ENCODE measurements at places on chromosomes 5 and 9. TPM values are rescaled to one million over a fixed set of nuclear protein-coding genes. Genes with fewer than 3 reads are reported as not detected.

GRCh38 chr9:85167146-85167545, 497.6 kb downstream of the NTRK2 start:
- no peak for DNase-seq

- no peak for DNase-seq
Observed at GRCh38 chr9:83484990-83485389, 53.2 kb downstream of the FRMD3 start.

- DNase-seq: no peak
Observed at GRCh38 chr9:90078988-90079421, 474.2 kb downstream of the GADD45G start.

GRCh38 chr9:18999173-18999785, 33.7 kb downstream of the SAXO1 start:
- DNase-seq: no peak

DNA sequence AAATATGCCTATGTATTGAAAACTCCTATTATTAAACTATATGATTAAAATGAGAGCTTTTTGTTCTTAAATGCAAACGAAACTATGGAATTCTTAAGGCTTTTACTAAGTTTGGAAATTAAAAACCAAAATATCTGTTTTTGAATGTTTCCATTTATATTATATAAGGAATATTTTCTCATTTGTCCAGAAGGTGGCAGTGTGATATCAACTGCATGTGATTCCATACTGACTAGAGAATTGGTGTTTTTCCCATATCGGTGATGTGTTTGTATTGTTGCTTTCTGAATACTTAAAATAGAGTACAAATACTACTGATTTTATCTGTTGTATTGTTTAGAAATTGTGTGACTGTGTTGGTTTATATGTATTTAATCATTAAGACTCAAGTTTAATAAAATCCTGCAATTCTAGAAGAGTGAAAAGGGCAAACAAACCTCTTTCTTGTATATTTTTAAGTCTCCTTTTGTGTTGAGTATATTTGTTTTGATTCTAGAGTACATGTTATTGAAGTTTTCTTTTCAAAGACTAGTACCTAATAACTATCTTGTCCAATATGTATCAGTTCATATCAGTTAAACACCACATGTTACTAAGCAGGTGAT, 320.8 kb downstream of the CCDC171 start:
- DNase-seq: no peak

DNA sequence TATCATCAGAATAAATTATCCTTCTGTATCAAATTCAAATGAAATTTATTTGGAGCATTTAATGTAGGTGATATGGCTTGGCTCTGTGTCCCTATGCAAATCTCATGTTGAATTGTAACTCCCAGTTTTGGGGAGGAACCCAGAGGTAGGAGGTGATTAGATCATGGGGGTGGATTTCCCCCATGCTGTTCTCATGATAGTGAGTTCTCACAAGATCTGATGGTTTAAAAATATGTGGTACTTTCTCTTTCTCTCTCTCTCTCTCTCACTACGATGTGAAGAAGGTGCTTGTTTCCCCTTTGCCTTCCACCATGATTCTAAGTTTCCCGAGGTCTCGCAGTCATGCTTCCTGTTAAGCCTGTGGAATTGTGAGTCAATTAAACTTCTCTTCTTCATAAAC, 678.4 kb upstream of the RGMB start:
- DNase-seq: no peak

DNA sequence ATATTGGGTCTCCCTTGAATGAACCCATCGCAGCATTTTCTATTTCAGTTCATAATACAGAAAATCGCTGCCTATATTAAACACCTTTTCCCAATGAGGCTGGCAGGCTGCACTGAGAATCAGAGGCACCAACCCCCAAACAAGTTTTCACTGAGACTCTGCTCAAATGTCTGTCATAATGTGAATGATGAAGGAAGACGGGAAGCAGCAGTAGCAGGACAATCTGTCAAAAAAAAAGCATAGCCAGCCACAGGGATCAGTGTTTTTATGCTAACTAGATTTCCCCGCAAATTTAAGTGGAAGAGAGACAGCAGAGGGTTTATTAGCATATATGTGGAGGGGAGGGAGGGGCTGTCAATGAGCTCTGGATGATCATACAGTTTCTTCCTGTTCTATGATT, 162.7 kb upstream of the PDE4D start:
- DNase-seq: no peak

DNA sequence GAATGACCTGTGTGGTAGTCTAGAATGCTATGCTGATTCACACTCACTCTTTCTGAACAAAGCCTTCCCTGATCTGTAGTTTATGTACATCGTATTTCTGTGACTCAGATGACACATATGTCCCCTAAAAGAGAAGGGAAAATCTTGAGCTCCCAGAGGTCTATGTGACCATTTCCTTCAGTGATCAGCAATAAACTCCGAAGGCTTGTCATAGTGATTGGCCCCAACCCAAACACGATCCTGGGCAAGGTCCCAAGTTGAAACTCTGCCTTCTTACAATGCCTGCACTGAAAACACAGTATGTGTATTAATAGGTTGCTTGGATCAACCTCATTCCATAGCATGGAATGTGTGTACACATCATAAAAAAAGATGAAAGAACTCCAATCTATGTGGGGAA, 685.8 kb downstream of the MAT2B start:
- DNase-seq: no peak

DNA sequence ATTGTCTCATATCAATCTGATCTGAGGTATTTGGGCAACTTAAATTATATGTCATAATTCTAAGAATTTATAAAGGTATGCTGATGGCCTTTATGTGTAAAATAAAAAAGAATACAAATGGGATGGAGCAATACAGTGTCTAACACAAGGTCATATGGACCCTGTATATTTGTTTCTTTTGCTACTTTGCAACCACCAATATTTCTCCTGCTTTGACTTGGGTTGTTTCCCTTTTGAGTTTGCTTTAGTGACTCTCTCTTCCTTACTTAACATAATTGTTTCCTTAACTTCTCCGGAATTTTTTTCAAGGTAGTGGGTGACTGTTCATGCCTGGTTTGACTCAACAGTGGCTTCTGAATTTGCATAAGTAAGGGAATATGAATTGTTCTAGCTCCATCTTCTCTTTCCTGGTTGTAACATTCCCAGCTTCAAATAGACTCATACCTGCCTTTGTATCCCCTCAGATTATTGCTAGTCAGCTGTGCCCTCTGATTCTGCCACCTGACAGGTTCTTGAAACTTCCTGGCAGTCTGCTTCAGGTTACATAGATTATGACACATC, 30.2 kb upstream of the ANXA1 start:
- DNase-seq: no peak

GRCh38 chr9:107439991-107440456, 49.5 kb downstream of the KLF4 start:
- no peak for DNase-seq

- no peak for DNase-seq
Observed at GRCh38 chr5:10323588-10324488, 16.1 kb upstream of the CMBL start.

DNA sequence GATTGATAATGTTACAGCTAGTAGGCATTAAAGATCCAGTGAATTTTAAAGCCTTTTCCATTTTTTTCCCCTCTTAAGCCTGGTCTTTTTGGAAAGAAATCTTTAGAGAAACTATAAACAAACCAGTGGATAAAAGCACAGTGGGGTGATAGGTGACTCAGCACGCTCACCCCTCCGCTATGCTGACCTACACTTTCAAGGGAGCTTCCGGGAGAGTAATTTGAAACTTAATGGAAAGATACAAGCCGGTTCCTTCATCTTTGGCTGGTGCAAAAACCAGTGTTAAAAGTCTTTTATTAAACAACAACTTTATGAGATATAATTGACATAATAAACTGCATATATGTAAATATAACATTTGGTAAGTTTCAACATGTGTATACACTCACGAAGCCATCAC, 27.0 kb upstream of the ALDOB start:
- DNase-seq: no peak

DNA sequence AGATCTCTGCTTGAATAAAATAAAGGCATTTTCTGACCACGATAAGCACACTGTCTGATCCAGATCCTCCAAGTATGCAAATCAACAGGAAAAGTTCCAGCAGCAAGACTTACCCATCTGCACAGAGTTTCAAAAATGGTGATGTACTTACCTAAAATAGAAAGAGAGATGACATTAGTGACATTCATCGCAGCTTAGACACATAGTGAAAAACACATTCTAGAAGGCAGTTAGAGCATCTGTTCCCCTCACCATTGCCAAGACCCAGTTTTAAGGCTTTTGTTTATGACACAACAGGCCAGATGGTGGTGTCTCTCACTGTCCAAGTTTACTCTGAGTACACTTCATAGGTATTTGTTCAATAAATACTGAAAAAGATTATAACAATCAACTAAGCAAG, 207.7 kb downstream of the PDE4D start:
- no peak for DNase-seq

GRCh38 chr5:167242701-167243100, 1048.7 kb upstream of the WWC1 start:
- DNase-seq: no peak

- no peak for DNase-seq
Observed at GRCh38 chr9:82117026-82117811, 128.6 kb downstream of the SPATA31D1 start.

DNA sequence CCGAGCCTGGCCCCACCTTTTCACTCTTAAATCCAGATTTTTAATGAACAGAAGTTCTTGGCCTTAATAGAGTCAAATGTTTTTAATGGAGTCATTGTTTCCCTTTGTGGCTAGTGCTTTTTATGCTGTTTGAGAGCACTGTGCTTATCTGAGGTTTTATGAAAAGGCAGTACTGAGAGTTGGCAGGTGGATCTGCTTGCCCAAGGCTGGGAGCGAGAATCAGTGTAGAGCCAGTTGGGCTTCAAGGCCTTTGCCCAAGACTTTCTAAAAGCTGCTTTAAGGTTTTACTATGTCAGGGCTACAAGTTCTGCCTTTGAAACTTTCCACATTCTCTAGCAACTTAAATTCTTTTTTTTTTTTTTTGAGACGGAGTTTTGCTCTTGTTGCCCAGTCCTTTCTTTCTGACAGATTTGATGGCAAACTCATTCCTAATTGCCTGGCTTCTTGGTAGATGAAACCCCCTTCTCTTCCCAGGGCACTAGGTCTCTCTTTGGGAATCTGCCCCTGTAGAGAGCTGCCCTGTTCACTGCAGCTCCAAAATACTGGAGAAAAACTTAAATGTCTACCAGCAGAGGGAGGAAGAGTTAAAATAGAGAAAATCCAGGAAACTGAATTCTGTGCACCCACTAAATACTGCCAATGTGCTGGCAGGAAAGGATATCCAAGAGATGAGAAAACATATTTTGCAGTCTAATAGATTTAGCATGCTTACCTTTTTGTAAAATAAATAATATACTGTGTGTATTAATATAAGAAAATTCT, 36.9 kb upstream of the CDK20 start:
- DNase-seq: no peak

- DNase-seq: no peak
Observed at GRCh38 chr5:125295405-125295872, 549.0 kb upstream of the ZNF608 start.

DNA sequence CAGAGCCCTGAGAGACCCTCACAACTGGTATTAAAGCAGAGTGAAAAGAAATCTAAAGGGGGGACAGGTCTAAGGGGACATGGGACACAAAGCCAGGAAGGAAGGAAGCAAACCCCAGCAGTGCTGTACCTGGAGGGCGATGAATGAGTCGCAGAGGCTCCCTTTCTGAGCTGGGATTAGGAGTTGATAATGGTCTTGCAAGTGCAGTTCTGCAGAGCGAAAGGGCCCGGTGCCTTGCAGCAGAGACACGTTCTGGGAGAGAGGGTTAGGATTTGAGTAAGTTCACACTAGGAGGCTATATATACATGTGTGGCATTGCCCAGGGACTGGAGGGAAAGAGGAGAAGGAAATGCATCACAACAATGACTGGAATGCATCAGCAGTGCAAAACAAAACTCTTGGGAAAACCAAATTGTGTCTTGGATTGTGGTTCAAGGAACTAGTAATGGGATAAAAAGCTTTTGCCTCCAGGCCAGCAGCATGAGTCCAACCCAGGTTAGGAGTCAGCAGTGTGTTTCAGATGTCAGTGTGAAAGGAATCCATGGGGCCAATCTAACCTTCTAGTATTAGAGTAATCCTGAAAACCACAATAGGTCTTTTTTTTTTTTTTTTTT, 38.8 kb upstream of the LIFR start:
- no peak for DNase-seq

DNA sequence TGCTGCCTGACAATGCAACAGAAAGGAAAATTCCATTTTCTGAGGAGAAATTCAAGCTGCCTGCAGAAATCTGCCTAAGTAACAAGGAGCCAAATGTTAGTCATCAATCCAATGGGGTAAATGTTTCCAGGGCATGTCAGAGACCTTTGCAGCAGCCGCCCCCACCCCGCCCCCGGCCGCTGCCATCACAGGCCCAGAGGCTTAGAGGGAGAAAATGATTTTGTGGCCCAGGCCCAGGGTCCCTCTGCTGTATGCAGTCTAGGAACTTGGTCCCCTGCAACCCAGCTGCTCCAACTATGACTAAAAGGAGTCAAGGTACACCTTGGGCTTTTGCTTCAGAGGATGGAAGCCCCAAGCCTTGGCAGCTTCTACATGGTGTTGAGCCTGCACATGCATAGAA, 45.0 kb downstream of the VLDLR start:
- no peak for DNase-seq

DNA sequence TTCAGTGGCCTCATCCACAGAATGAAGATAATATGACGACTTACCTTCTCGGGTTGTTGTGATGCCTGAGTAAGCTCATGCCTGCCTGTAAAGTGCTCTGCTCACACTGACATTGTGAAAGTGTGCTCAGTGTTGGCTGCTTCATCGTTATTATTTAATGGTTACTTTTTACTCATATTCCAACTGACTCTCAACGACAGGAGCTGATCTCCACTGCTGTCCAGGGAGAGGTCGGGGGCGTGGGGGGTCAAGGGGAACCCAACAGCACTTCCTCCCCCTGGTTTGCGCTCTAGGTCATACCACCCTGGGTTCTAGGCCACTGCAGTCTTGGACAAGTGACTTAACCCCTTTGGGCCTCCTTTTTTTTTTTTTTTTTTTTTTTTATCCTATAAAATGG, 52.9 kb upstream of the ANGPTL2 start:
- no peak for DNase-seq

DNA sequence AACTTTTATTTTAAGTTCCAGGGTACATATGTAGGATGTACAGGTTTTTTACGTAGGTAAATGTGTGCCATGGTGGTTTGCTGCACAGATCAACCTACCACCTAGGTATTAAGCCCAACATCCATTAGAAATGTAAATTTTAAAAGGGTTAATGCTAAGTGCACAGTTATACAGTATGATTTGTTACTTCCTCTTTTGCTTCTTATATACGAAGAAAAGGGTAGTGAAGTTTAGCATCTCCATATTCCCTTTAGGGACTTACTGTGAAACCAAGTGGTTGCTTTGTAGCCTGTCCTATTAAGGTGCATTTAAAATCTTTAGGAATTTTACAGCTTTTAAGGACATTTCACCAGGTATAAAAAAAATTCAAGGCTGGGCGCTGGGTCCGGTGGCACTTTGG, 46.4 kb downstream of the RBM27 start:
- no peak for DNase-seq

Gene MLANA
- total RNA-seq: not detected

Gene ARL15
- 30.1 TPM for total RNA-seq

Gene SNX24
- 17.5 TPM for total RNA-seq

Gene FRRS1L
- total RNA-seq: 0.49 TPM

Gene RNF38
- total RNA-seq: 31.8 TPM

Gene FCN2
- not detected for total RNA-seq

Gene MYOZ3
- 0.09 TPM for total RNA-seq

Gene SPINK6
- total RNA-seq: not detected

Gene CENPP
- 3.3 TPM for total RNA-seq
